ENCODE measurements at places on chromosomes 11 and 22.

GRCh38 chr11:95264881-95265280, 33.9 kb upstream of the SESN3 start:
- DNase-seq = no peak

- no peak for DNase-seq
Observed at GRCh38 chr22:24434471-24435322, 7.3 kb downstream of the ADORA2A start.

DNA sequence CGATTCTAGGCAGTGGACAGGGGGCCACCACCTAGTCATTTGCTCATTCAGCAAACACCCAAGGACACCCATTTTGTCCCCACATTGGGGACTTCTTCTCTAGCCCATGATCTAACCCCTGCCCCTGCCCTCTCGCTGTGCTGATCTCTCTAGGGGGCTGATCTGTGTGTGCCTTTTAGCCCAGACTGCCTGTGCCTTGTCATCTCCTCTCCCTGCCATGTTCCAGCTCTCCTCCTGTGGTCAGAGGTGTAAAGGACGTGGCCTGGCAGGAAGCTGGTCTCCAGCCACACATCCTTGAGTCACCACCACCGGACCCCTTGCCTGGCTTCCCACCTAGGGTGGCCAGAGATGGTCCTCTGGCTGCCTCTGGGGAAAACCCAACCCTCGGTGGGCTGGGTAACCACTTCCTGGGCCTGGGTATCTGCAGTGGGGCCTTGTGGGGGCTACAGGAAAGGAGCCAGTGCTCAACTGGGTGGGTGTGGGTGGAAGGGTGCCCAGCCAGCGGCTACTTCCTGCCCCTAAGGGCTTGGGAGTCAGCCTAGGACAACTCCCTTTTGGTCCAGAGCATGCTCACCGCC, 1.3 kb downstream of the CTSW start:
- DNase-seq = no peak

GRCh38 chr22:42138122-42138770, 7.6 kb upstream of the CYP2D6 start:
- DNase-seq = no peak

DNA sequence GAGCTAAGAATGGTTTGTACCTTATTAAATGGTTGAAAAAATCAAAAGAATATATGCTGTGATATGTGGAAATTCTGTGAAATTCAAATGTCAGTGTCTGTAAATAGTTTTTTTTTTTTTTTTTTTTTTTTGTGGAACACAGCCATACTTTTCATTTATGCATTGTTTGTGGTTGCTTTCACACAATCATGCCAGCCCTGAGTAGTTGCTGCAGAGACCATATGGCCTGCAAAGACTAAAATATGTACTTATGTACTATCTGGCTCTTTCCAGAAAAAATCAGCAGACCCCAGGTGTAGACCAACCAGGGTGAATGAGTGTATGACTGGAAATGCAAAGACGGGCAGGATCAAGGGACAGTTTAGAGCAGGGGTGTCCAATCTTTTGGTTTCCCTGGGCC, 98.3 kb downstream of the PTPRJ start:
- DNase-seq = no peak

GRCh38 chr11:118605116-118605867, 2.1 kb upstream of the PHLDB1 start:
- DNase-seq = peak; percentile 66

- DNase-seq = no peak
Observed at GRCh38 chr22:38850399-38850798, 6.6 kb upstream of the NPTXR start.

DNA sequence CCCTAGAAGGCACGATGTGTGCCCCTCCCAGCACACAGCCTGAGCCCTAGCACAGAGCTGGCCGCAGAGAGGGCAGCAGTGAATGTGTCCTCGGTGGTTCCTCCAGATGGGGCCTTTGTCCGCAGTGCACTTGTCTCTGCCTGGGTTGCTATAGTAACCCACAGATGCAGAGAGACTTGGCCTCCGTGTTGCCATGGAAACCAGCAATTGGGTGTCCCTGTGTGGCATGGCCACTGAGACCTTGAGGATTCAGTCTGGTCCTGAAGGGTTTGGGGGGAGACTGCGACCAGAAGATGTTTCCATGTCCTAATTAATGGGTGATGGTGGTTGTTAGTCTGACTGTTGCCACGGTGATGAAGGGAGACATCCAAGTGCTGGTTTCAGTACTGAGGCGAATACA, 42.6 kb upstream of the TUB start:
- DNase-seq = no peak

GRCh38 chr11:65423516-65424204, 1.1 kb downstream of the NEAT1 start:
- DNase-seq = peak; percentile 25

DNA sequence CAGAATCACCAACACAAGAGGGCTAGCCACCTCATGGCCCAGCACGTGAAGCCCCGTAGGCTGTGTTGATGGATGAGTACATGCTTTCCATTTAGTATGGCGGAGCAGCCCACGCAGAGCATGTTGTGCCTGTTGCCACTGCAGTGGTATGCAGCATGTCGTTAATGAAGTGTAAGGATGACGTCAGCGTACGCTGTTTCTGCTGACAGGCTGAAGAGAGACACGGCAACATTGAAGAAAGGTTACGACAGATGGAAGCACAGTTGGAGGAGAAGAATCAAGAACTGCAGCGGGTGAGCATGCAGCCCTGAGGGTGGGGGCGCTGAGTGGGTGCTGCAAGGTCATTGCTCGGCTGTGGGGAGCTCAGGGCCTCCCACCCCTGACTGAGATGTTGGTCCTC, 62.8 kb downstream of the PPFIA1 start:
- DNase-seq = no peak

- no peak for DNase-seq
Observed at GRCh38 chr11:107263844-107264563, 193.6 kb downstream of the CWF19L2 start.

GRCh38 chr11:124884869-124885479, 12.7 kb downstream of the ROBO4 start:
- DNase-seq = no peak

- DNase-seq = no peak
Observed at GRCh38 chr11:126570489-126570888, 215.0 kb downstream of the ST3GAL4 start.

All from heart right ventricle (tissue), 16 donors.